ENCODE measurements at places on chromosomes 7 and 10.

DNA sequence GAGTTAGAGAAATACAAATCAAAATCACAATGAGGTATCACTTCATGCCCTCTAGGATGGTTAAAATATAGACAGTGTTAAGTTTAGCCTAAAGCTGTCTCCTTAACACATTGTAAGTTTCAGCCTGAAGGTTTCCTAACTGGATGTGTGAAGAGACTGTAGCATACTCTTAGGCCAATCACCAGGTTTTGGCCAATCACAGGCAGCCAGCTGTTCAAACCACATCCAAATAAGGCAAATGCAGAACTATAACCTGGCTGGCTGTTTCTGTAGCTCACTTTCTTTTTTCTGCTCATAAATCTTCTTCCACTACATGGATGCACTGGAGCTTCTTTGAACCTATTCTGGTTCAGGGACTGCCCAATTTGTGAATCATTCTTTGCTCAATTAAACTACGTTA is 19.7 kb downstream of the ESYT2 start:
- no peak for DNase-seq

GRCh38 chr10:131946321-131946751 is 35.4 kb downstream of the BNIP3 start:
- no peak for DNase-seq

GRCh38 chr10:23499372-23500132 is 60.7 kb downstream of the OTUD1 start:
- no peak for DNase-seq

- DNase-seq = no peak
These were observed 55.4 kb downstream of the TBXAS1 start for GRCh38 chr7:139884441-139884840.

GRCh38 chr7:50266635-50267386 is 37.7 kb upstream of the IKZF1 start:
- DNase-seq = no peak
